Right hindlimb (tissue), 1 donor: ENCODE measurements at places on chromosomes 16 and 17.

GRCh38 chr16:3998793-3999478 lies 117.3 kb downstream of the ADCY9 start:
- DNase-seq: peak; percentile 55

- DNase-seq: no peak
Observed at GRCh38 chr16:68411086-68411485, 37.2 kb downstream of the SMPD3 start.

DNA sequence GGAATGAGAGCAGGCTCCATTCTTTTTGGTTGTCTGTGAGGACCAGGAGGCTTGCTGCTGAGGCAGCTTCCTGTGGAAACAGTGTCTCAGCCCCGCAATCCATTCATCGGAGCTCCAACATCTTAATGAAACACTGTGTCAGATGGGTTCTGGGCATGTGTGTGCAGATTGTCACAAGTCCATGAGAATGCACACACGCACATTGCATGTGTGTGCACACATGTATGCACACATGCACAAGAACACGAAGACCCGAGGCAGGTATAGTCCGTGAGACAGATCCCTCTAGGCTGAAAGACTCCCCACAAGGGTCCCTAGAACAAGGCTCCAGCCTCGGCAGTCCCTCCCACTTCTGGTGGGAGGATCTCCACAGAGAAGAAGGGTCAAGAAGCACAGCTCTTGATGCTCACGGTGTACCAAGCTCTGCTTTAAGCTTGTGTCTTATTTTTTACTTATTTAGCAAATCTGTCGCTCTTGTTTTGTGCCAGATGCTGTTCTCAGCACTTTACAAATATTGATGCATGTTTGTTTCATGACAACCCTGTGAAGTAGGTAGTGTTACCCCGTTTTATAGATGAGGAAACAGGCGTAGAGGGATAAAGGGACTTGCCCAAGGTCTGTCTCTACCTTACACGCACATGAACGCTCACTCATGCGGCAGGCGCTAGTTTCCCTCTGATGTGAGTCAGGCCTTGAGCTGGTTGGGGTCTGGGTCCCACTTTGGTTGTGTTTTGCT lies 213.1 kb downstream of the SEC14L1 start:
- no peak for DNase-seq

DNA sequence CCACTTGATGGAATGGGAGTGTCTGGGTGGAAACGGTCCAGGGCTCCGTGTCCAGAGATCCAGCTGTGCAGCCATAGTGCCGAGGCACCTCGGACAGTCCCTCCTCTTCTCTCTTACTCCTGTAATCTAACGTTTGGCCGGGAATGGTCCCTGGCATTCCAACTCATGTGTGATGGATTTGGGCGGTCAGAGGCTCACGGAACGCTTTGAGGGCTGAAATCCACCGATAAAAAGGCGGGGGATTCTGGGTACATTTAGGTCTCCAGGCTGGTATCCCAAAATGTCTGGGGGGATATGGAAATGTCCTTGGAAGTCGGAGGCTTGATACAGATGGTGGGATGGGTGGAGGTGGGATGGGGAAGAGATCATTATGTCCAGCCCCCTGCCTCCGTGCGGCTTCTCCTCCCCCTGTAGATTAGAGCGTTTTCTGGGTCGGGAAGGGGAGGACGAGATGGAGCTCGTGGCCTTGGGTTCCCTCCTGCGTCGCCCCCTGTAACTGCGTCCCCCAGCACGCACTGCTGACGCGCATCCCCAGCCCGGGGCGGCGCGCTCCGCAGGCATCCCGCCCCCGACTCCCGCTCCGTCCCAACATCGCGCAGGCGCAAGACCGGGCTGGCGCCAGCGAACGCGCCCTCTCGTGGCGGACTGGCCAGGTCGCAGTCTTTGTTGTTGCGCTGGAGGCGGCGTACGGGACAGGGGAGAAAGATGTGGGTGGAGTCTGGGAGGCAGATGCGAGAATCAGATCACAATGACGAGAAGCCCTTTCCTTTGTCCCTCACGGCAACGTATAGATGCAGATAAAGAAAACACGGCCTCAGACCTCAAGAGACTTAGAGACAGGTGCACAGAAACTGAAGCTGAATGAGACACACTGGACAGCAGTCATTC lies 4.5 kb upstream of the SGCA start:
- peak; percentile 97 for DNase-seq

DNA sequence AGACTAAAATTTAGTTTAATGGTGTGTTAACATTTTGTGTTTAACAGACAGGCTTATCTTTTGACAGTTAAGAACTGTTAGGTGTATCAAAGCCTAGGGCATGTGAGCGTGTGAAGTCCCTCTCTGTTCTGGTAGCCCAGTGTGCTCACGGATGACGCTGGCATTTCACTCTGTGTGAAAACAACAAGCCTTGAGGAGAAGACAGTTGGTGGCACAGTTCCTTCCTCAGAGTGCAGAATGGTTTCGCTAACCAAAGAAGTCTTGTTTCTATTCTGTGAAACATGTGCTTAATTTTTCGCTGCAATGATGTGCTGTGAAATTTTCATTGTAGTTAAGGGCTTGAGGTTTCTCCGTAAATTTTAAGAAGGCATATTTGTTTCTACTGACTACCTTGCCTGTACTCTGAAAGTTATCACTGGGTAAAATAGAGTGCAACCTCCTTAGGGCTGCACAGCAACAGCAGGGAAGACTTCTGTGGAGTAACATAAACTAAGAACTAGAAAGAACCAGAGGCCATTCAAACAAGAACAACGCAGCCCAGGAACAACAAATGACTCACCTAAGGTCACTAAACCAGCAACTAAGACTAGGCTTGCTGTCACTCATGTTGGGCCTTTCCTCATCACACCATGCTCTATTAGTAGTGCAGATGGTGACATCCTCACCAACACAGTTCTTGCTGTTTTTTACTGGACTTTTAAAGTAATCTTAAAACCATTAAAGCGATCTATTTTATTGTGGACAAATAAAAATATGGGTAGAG lies 33.4 kb downstream of the BRD7 start:
- DNase-seq: no peak

- DNase-seq: no peak
Observed at GRCh38 chr17:64250233-64250835, 12.7 kb downstream of the TEX2 start.

- peak; percentile 32 for DNase-seq
Observed at GRCh38 chr17:42221886-42222745, 27.8 kb upstream of the GHDC start.

DNA sequence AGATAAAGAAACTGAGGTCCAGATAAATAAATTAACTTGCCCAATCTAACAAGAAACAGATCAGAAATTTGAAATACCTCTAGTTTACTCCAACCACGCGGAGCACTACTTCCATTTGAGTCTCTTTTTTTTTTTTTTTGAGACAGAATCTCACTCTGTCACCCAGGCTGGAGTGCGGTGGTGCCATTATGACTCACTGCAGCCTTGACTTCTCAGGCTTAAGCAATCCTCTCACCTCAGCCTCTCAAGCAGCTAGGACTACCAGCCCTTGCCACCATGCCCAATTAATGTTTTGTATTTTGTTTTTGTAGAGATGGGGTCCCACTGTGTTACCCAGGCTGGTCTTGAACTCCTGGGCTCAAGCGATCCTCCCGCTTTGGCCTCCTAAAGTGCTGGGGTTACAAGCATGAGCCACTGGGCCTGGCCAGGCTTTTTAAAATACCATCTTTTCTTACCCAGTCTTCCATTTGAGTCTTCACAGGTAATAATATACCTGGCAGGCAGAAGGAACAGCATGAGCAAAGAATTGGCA lies 3.3 kb upstream of the NACA2 start:
- no peak for DNase-seq

DNA sequence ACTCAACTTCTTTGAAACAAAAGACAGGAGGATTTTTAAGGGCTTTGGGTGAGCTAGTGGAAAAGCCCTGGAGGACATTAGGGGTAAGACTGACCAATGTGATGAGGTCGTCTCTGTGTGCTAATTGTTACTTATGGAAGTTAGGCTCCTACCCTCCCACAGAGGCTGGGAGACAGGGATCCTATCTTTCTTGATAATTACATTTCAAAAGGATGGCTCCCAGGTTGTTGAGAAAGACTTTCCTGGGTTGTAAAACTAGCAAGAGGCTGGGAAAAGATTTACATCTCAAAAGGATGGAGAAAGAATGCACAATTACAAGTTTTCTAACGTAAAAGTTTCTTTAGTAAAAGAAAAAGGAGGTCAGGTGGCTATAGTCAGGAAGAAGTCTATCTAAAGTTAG lies 605.8 kb upstream of the GOT2 start:
- DNase-seq: no peak

- DNase-seq: peak; percentile 24
Observed at GRCh38 chr17:21339011-21339410, 37.1 kb upstream of the KCNJ12 start.

DNA sequence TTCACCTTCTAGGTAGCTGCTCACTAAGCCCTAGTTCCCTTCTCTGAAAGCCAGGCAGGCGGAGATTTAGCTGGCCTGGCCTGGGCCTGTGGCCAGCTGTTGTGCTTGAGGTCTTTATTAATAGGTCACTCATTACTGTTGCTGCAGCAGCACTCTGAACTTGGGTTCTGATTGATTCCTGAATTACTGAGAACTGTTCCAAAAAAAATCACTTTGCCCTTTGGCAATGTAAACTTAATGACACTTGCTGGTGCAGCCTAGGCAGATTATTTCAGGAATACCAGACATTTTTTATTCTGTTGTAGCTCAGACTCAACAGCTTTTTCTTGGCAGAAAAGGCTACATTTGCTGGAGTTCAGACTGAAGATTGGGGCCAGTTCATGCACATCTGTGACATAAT lies 2.7 kb downstream of the TOM1L1 start:
- peak; percentile 49 for DNase-seq

- no peak for DNase-seq
Observed at GRCh38 chr16:63684149-63685101, 1437.4 kb downstream of the CDH11 start.

DNA sequence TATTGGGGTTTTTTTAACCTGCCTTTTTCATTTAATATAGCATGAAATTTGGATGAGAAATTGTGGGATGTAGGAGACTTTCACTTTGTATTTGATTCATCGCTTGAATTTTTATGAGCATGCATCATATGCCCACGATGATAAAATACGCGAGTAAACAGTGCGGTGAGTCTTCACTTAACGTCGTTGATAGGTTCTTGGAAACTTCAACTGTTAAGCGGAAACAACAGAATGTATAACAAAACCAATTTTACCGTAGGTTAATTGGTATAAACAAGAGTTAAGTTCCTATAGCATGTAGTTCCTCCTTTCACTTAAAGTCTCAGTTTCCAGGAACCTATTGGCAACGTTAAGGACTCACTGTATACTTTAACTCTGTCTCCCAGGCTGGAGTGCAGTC lies 28.7 kb downstream of the MMP15 start:
- no peak for DNase-seq

- DNase-seq: no peak
Observed at GRCh38 chr16:1130382-1130781, 22.5 kb upstream of the CACNA1H start.

DNA sequence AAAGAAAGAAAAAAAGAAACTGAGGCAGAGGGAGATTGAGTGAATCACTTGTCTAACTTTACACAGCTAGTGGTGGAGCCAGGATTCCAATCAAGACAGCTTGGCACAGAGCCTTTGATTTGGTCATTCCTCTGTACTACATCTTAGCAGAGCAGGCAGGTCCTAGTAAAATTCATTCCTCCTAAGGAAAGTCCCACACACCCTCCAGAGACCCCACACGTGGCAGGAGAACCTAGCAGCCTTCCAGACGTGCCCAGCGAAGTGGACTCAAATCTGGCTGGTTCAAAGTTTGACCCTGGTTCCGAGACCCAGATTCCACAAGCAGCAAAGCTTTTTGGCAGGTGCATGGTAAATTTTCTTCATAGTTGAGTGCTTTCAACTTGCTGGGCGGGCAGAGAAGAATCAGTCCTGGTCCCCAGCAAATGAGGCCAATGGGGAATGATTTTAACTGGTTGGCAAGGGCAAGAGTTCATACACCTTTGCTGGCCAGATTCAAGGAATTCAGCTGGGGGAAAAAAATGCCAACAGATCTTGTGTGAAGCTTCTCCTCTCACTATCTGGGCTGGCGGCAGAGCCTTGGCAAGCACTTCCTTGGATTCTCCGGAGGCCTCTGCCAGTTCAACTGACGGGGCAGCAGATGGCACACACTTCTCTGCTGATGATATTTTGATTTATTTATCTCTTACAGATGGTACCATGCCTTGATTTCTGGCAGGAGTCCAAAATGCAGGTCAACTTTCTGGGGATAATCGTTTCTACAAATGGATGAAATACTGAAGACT lies 82.4 kb downstream of the GSG1L start:
- peak; percentile 34 for DNase-seq

GRCh38 chr17:34206569-34206968 lies 48.5 kb upstream of the CCL2 start:
- no peak for DNase-seq

DNA sequence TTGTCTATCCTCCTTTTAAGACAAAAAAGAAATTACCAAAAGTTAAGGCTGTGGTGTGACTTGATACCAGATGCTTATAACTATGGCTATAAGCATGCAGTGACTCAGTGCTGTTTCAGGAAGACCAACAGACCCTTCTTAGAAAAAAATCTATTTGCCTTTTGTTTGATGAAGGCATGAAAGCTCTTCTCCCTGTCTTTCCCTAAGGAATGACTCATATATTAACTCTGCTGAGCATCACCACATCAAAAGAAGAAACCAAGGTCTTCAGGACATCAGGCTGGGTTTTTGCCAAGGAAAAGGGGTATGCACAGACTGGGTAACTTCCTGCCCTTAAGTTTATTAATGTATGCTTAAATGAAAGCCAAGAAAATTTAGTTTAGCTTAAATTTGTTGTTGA lies 47.1 kb downstream of the VMP1 start:
- peak; percentile 23 for DNase-seq

- DNase-seq: no peak
Observed at GRCh38 chr17:1597861-1598342, 30.7 kb downstream of the SLC43A2 start.

GRCh38 chr17:5011928-5012327 lies 14.2 kb downstream of the KIF1C start:
- no peak for DNase-seq

DNA sequence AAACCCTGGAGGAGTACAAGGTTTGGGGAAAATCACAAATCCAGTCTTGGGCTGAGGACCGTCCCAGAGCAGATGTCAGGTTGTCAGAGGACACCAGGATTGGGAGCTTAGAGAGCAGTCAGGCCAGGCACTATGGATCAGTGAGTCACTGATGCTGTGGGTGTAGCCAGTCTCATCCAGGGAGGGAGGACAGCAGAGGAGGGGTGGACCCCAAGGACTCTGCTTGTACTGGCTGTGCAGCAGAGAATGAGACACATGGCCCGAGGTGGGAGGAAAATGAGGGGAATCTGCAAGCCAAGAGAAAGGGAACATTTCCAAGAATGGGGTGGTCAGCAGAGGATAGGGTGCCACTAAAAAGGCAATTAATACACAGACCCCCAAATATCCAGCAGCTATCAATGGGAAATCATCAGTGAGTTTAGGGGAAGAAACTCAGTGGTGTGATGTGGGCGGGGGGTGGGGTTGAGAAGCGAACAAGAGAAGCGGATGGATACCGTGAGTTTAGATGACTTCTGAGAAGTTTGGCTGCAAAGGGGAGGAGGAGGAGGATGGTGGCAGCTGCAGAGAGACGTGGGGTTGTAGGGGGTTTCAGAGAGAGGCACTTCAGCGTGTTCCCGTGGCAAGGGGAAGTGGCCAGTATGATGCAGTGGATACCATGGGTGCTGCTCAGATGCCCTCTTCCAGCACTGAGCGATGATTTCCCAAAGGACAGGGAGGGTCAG lies 43.9 kb downstream of the ARHGAP27 start:
- DNase-seq: no peak

GRCh38 chr16:68083861-68084503 lies 1.2 kb upstream of the NFATC3 start:
- DNase-seq: peak; percentile 53

- no peak for DNase-seq
Observed at GRCh38 chr16:25633549-25633948, 58.2 kb upstream of the HS3ST4 start.

GRCh38 chr17:18258356-18259038 lies at the start of gene FLII:
FLII (minus strand) TSS chr17:18258738; CDS start chr17:18258690, 48 bp downstream.
- peak; percentile 67 for DNase-seq
